HS-27A (cell line): ENCODE measurements at places on chromosomes 5 and 9.

DNA sequence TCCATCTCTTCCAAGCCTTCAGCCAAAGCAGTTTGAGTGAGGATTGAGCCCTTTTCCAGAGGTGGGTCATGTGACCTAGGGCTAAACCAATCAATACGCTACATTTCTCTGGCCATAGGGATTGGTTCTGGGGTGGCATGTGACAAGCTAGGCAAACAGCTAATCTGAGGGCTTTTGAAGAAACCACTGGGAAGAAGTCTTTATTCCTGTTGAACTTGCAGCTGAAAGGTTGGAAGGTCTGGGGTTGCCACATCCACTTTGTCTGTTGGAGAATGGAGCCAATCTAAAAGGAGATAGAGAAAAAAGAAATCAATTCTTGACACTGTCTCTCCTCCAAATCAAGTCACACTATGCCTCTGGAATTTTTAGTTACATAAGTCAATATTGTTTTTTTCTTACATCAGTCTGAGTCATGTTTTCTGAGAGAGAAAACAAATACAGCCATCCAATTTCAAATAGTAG is 637.8 kb upstream of the WWC1 start:
- no peak for DNase-seq

- DNase-seq, result no peak
Observed at GRCh38 chr9:4237748-4238511, 61.9 kb downstream of the GLIS3 start.

- no peak for DNase-seq
Observed at GRCh38 chr5:62558941-62559340, 19.7 kb upstream of the LRRC70 start.

- DNase-seq, result no peak
Observed at GRCh38 chr5:79936002-79936645, 54.9 kb downstream of the MTX3 start.

DNA sequence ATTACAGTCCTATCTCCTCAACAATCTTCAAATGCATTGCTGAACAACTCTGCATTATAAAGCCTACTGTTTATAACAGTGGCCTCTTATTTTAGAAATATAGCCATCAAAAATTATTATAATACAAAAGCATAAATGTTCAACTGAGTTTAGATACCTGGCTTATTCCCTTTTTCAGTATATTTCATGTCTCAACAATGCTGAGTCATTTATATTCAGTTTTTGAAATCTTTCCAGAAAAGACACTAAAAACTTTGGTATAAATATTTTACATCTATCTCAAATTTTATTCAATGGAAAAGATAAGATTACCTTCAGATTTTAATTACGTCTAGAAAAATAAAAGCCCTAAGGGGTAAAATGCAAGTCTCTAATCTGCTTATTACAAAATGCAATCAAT is 37.9 kb downstream of the LURAP1L start:
- no peak for DNase-seq

GRCh38 chr5:19258686-19259085 is 729.3 kb downstream of the CDH18 start:
- no peak for DNase-seq
